Neural crest cell (in vitro differentiated cells): ENCODE measurements at places on chromosomes 5 and 9. TPM values are rescaled to one million over a fixed set of nuclear protein-coding genes. Genes with fewer than 3 reads are reported as not detected.

The DNM1 gene
- total RNA-seq, result 84.0 and 87.2 TPM in 2 replicates

The GFRA3 gene
- total RNA-seq, result 8.5 and 9.7 TPM in 2 replicates

The SYNPO gene
- 1.5 TPM in 2 replicates for total RNA-seq

The PRUNE2 gene
- total RNA-seq, result 4.3 and 5.4 TPM in 2 replicates
